ENCODE measurements at places on chromosomes 3 and 15.

- DNase-seq: no peak
These were observed 770.6 kb upstream of the CFAP20DC start for GRCh38 chr3:59820352-59820934.

DNA sequence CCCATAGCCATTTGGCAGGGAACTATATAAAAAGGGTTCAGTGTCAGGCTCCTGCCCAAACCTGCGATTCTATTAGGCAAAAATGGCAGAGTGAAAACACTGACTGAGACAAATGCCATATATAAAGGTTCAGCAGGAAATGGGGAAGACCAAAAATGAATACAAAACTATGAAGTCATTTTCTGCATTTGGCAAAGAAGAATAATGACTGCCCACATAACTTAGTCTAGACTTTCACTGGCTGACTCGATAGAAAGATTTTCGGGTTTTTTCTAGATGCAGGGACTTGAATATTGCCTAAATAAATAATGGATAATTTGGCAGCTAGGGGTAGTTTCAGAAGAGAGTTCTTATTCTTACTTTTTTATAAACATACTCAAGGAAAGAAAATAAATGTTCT is 178.0 kb downstream of the TPRG1 start:
- DNase-seq: no peak

- DNase-seq: no peak
These were observed 4.4 kb downstream of the IL5RA start for GRCh38 chr3:3105815-3106214.

DNA sequence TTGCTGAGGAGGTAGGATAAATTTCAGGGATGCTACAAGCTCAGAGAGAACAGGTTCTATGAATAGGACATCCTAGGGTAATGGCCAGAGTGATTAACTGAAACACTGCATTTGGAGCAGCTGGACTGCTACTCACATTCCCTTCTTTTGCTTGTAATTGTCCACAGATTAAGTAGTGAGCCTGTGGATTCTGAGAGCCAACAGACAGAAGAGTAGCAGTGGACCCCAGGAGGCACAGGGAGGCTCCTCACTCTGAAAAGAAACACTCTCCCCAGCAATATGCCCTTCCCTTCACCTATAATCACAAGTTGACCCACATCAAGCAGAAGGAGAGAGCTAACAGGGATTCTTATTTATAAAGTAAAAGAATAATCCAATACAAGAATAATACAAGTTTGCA is 10.6 kb upstream of the RFX7 start:
- DNase-seq: no peak

DNA sequence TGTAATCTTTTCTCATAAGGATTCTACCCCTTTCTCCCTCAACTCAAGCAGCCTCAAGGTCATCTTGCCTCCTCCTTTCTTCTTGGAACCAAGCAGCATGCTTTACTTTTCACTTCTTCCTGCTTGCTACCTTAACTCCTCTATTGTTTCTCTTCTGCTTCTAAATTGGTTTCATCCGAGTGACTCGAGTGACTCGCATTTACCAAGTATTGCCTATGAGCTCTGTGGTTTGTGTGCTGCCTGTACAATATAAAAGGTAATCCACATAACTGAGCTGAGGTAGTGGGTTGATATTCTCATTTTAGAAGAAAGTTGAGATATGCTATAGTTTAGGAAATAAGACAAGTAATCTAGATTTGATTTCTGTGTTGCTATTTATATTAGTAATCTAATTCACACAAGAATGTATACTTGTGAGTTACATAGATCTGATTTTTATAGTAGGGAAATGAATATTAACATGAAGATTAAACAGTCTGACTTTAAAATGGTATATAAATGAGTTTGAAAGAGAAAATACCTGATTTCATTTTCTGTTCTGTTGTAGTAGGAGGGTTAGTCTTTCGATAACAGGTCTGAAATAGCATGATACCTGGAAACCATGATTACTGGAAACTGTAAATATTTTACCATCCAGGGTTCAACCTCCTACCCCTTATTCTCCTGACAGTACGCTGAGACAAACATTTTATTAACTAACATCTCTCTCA is 5.5 kb downstream of the HHLA2 start:
- DNase-seq: no peak

DNA sequence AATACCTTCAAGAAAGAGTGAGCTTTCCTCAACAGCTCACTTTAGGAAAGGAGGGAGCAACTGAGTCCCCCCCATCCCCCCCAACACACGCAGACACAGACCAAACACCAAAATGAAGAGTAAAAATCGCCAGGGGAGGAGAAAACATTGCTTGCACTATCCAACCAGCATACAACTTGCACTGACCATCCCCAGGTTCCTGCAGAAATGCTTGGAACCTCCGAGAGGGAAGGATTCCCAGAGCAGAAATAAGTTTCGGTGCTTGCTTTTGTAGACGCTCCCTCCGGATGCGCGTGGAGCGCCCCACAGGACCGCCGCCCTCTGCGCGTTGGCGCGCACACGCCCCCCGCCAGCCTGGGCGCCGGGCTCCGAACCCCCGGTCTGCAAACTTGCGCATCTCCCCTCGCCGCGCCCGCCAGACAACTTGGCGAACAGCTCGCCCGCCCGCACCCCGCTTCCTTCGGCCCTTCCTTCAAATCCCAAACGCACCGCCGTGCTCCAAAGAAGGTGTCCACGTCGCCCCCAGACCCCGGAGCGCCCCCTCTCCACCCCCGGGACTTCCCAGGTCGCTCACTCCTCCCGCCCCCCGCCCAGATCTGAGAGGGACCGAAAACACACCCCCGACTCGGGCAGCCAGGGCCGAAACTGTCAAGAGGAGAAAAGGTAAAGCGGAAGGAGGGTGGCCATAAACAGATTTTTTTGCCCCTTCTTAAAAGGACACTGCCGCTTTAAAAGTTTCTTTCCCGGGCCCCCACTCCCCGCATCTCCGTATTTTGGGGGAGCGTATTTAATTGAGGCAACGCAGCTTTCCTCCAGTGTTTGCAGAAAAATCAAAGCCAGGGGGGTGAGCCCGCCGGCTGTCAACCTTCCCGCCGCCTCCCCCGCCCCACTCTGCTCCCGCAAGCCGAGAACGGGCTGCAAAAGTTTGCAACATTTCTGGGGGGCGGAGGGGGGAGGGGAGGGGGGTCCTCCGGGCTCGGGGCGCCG is 859 bp downstream of the RORA start:
- DNase-seq: no peak

- DNase-seq: no peak
These were observed 58.7 kb upstream of the FNDC3B start for GRCh38 chr3:171980578-171981270.

DNA sequence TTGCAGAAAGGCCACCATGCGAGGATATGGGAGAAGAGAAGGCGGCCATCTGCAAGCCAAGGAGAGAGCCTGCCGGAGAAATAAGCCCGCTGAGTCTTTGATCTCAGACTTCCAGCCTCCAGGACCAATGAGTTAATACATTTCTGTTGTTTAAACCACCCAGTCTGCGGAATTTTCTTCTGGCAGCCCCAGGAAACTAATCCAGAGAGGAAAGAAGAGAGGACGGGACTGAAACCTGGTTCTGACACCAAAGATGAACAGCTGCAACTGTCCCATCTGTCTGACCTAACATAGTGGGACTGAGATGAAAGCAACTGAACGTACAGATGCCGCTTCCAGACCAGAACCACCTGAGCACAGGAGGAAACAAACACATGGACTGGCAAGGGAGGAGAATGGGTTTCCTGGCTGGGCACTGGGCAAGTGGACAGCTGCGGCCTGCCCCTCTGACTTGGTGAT is 32.3 kb downstream of the VGLL4 start:
- DNase-seq: no peak

DNA sequence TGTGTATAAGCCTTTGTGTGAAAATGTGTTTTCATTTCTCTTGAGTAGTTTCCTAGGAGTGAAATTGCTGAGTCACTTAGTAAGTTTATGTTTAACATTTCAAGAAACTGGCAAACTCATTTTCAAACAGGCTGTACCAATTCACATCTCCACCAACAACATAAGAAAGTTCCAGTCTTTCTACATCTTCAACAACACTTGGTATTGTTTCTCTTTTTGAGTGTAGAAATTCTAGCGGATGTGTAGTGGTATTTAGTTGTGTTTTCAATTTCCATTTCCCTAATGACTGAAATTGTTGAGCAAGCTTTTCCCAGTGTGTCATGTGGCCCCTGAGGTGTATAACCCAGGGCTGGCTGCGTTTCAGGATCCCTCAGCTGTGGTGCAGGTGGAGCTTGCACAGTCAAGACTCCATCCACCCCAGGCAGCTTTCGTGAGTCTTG is 258.5 kb downstream of the PDCD6IP start:
- no peak for DNase-seq

DNA sequence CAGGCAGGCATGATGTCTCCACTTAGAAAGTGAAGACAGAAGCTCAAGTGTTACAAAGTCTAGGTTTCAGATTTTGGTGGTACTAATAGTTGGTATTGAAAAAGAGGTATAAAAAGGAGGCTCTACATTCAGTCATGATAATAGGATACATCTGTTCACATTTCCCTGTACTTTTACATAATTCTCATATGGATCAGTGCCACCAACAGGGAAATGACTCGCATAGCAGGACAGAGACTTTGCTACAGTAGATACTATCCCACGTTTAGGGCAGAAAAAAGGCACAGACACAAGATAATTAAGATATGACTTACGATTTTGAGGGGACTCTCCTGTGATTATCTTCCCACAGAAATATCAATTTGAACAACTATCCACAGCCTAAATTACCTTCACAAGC is 1062.9 kb upstream of the EPHA6 start:
- DNase-seq: no peak

- DNase-seq: no peak
These were observed 16.8 kb downstream of the EXOSC7 start for GRCh38 chr3:44992555-44993470.

DNA sequence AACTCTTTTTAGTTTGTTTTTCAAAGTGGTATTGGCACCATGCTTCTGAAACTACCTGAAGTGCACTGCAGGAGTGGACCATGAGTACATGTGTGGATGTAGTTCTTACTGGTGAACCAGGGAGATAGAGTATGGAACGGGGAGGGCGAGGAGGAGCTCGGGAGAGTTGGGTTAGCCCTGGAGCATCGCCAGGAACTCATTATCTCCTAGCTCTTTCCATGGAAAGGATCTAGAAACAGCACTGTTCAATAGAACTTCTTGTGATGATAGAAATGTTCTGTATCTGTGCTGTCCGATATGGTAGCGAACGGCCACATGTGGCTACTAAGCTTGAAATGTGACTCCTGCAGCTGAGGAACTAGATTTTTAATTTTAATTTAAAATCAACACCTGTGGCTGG is 47.3 kb downstream of the VGLL4 start:
- DNase-seq: no peak

GRCh38 chr3:175389560-175389959 is 530.4 kb downstream of the NAALADL2 start:
- no peak for DNase-seq

DNA sequence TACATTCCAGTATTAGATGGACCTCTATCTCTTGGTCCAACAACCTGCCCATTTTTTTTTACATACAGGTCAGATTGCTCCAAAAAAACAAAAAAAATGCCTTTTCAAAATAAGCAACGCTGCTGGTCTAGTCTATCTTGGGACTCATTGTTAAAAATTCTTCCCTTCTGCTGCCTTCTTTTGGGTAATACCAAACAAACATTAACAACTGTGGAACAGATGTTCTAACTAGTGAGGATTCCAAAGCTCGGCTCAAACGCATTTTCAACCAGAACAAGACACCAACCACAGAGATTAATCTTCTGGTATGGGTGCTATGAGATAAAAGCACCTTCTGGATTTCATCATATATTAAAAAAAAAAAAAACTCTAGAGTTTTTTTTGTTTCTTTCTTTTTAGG is 24.7 kb downstream of the ARHGAP31 start:
- DNase-seq: no peak

DNA sequence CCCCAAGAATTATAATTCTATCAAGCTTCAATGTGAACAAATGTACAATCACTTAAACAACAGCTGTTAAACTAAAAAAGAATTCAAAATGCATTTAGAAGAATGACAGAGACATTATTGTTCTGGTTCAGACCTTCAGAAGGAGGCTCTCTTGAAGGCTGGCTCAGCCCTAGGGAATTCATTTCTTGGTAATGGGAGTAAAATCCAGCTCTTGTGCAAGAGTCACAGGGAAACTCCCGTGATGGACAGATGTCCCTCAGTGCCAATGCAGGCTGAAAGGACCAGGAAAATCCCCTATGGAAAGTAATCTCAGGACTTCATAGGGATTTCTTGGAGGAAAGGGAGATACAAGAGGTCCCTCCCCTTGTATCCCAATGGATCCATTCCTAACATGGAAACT is 149.9 kb upstream of the STT3B start:
- DNase-seq: no peak

GRCh38 chr15:39132954-39133600 is 447.8 kb upstream of the THBS1 start:
- DNase-seq: no peak

- DNase-seq: no peak
These were observed 50.7 kb downstream of the CLDN11 start for GRCh38 chr3:170469151-170470062.

GRCh38 chr3:87614998-87615397 is 338.6 kb upstream of the POU1F1 start:
- DNase-seq: no peak

GRCh38 chr3:65561617-65562016 is 477.1 kb downstream of the MAGI1 start:
- DNase-seq: no peak

DNA sequence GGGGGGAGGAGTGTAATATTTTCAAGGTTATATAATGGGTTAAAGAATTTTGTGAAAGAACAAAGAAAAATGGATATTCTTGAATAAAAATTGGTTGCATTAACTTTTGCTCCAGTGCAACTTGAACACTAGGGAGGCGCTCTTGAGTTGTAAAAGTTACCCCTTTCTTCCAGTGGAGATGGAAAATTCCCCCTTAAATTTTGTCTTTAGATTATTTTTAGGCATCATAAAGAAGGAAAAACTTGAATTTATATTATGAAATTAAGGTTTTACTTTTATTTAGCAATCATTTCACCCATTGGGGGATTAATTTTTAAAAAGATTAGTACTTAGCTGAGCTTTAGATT is 550 bp upstream of the CHD2 start:
- no peak for DNase-seq

DNA sequence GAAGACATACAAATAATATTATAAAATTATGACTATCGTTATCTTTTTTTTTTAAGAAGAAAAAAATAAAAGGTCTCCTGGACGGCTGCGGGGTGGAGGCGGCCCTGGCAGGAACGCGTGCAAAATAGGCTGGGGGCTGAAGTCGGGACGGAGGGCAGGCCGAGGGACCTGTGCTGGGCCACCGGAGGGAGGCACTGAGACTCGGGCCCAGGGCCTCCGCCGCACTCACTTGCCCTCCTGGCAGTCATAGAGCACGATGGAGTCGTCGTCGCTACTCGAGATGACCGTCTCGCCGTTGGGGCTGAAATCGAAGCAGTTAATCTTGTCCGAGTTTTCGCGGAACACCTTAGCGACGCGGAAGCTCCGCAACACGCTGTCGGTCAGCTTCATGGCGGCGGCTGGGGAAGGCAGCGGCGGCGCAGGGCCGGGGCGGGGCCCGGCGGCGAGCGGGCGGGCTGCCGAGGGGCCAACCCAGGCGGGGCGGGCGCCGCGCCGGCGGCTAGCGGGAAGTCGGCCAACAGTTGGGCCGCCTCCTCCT is 408 bp downstream of the WDR82 start:
- DNase-seq: no peak

All from mucosa of descending colon (tissue), 3 donors.